ENCODE measurements at places on chromosomes 7 and 10. TPM values are rescaled to one million over a fixed set of nuclear protein-coding genes. Genes with fewer than 3 reads are reported as not detected.

LRRC18 gene
- total RNA-seq = under 0.01 TPM

UBE3C gene
- 78.8 TPM for total RNA-seq

SLC26A5 gene
- not detected for total RNA-seq

SFTPD gene
- not detected for total RNA-seq
